Stimulated activated CD4-positive, alpha-beta T cell treated with anti-CD3 and anti-CD28 coated beads, TNF-alpha, amount 100 ng/mL, for 4 hours (primary cell): ENCODE measurements at places on chromosomes 7 and 10.

DNA sequence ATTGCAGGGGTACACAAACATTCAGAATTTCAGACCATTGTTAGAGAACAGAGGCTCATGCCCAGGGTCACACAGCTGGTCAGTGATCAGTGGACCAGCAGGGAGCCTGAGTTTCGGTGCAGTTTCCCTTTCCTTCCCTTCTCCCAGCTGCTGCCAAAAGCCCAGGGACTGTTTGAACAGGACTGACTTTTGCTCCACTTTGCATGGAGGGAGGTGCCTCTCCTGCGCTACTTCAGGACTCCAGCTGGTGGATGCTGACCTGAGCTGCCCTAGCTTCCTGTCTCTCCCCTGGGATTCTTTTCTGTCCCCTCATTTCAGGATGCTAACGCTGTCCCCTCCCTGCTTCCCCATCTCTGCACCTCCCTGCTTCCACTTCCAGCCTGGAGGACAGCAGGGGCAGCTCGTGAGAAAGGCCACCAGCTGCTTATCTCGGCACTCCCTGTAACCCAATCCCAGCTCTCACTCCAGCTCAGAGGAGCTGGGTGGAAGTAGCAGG, 14.5 kb downstream of the SH2D4B start:
- no peak for DNase-seq

DNA sequence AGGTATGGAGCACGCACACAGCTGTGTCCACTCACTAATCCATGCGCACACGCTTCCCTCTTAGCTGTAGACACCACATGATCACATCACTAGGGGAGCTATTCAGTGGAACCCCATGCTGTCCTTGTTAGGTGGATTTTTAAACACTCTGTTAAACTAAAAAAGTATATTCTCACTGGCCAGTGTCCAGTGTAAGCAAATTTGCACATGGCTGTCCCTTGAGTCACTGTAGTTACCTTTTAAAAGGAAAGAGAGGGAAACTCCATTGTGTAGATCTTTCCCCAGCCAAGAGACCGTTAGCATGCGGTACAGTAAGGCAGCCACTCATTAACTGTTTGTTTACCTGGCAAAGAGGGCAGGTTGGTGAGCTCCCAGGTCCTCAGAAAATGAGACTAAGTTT, 81.6 kb upstream of the INSYN2A start:
- no peak for DNase-seq

GRCh38 chr7:115505136-115505535, 525.4 kb downstream of the TFEC start:
- no peak for DNase-seq

DNA sequence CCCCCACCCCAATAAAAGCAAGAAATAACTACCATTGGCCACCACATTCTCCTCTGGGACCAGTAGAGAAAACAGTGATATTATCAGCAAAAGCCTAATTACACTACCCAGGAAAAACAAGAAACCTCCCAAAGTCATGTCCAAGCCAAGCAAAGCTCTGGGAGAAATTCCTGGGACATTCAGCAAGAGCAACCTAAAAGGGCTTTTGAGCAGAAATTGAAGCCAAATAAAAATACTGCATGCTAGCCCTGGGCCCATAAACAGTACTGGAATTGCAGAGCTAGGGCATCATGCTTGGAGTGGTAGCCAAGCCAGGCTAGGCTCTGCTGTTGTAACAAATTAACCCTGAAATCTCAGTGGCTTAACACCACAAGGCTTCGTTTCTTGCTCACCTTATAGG, 347.9 kb downstream of the LRMDA start:
- no peak for DNase-seq

DNA sequence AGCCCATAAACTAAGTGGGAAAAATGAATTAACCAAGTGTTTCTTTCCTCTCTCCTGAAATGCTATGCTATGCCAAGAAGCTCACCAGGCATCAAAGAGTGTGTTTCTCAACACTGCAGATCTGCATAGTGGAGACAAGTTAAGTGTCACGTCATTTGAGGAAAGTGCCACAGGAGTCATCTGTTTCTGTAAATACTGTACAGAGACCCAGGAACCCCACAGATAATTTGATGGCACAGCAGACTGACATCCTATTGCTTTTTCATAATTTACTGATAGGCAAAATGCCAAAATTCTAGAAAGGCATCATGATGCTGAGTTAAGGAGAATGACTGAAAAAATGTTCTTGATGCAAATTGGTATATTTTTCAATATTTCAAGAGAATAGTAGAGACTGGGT, 124.3 kb downstream of the NRCAM start:
- no peak for DNase-seq

GRCh38 chr7:128904381-128905197, 5.9 kb downstream of the KCP start:
- no peak for DNase-seq

DNA sequence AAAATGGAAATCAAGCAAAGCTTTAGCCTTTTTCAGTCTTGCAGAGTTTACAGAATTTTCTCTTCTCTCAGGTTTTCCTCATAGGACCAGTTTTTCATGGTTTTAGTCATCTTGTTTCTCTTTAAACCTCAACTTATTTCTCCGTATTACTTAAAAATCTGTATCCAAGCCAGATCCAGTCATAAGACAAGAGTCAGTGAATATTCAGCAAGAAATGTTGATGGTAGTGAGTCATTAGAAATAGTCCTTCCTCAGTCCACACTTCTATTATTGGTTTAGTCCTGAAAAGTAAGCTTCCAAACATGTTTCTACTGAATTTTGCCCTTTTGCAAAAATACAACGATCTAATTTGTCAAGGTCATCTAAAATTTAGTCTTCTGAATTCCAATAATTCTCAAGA, 107.0 kb downstream of the VIM start:
- no peak for DNase-seq

DNA sequence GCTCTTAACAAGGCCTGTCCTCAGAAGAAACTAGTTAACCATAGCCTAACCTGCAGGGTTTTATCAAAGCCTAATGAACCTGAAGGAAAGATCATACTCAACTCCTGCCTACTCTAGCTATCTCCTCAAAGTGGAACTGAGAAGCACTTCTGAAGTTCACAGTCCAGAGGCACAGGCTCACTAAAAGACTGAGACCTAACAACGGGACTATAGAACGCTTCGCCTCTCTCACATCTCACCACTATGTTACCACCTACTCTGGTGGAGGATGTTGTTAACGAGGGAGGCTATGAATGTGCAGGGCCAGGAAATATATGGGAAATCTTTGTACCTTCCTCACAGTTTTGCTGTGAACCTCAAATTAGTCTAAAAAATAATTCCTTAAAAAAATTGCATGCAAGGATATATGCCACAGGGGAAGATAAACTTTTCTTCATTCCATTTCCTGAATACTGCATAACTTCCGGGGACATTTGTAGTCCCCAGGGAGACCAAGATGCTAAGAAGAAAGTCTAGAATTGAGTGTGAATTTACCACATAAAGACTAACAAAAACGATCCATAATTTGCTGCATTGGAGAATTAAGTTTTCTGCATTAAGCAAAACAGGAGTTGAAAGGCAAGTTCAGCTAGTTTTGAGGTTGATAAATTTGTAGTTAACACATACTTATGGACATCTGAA, 21.6 kb downstream of the LIPJ start:
- no peak for DNase-seq

DNA sequence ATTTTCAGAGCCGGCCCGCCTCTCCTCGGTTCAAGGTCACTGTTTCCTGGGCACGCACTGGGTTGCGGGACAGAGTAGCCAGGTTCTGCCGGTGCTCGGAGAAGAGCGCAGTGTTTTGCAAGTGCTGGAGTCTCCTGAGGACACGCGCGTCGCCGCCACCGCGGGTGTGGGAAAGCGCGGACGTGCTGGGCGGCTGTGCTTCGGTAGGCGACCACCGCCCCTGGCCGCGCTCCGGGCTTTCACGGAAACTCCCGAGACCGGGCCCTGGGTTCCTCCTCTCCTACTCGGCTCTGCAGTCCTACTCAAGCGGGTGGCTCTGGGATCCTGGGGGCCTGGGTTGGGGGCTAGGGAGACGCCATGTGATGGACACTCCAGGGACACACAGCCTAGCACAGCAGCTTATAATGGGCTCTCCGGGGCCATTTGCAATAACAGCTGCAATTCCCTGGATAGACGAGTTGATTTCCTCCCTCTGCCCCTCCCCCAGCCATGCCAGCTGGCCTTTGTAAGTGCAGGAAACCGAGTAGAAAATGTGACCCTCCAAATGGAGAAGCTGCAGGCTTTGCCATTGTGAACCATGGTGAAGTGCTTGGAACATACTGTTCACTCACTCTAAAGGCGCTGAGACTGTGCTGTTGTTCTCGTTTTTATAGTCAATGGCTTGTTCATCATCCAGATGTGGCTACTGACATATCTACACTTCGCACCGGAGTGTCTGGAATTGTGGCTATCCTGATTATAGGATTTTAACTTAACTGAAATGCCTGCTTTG, 2.1 kb downstream of the FRAT1 start:
- no peak for DNase-seq

GRCh38 chr10:119211176-119211575, 3.8 kb downstream of the GRK5 start:
- no peak for DNase-seq

GRCh38 chr10:59099481-59099880, 77.0 kb upstream of the PHYHIPL start:
- no peak for DNase-seq

DNA sequence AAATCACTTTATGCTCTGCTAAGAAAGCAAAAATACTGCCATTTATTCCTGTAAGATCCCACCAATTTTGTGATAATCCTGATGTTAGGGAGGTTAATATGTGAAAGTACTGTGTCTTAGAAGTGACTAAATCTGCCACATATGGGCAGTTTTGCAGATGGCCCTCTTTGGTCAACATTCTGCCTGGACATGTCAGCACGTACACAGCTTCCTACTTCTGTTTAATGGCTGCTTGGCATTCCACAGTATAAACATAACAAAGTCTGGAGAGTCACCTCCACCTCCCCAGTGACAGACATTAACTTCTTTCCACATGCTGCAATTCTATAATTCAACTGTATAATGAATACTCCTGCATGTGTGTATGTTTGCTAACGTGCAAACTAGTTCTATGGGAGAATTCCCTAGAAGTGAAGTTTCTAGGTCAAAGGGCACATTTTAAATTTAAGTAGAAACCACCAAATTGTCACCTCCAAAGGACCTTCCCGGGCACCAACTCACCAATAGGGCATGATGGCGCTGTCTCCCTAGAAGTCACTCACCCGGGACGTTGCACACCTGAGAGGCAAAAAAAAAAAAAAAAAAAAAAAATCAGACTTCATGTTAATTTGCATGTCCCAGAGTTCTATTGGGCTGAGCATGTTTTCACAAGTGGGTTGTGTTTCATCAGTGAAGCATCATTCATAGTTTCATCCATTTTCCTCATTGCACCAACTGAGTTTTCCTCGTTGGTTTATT, 38.9 kb downstream of the MKI67 start:
- no peak for DNase-seq

- no peak for DNase-seq
Measured at GRCh38 chr7:45324683-45325237, 167.2 kb downstream of the RAMP3 start.

DNA sequence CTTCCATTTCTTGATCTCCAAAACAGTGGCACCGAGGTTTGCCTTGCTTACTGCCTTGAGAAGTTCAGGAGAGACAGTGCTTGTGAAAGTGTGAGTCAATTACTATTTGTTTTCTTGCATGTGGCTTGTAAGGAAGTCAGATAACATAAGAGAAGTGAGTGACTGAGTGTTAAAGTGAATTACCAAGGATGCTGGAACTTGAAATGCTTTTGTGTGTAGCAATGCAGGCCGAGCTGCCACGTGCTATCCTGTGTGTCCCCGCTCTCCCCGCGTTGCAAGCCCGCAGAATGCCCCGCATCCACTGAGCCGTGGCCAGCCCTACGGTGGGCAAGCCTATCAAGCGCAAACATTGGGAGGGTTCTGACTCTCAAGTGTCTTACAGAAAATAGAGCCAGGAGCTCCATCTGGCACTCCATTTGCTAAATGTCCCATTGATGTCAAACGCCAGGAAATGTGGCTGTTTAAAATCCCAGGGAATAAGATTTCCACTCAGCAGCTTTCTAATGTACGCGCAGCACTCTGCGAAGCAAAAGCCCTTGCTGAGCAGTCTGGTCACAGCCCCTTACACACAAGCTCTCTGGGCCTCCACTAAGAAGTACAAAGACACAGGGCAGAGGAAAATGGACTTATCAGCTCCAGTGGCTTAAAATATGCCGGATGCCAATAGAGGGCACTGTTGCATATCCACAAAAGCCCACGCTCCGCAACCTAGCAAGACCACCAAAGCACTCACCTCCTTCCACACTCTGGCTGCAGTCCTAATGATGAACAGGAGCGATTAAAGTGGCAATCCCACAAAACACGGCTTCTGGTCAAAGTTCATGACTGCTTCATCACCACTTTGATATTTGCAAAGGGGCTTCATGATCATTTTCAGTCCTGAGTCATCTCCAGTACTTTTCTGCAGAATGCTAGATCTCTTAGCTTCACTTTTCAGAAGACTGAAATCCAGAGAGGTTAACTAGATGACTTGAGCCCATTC, 158.0 kb upstream of the ITGB1 start:
- DNase-seq, result no peak

DNA sequence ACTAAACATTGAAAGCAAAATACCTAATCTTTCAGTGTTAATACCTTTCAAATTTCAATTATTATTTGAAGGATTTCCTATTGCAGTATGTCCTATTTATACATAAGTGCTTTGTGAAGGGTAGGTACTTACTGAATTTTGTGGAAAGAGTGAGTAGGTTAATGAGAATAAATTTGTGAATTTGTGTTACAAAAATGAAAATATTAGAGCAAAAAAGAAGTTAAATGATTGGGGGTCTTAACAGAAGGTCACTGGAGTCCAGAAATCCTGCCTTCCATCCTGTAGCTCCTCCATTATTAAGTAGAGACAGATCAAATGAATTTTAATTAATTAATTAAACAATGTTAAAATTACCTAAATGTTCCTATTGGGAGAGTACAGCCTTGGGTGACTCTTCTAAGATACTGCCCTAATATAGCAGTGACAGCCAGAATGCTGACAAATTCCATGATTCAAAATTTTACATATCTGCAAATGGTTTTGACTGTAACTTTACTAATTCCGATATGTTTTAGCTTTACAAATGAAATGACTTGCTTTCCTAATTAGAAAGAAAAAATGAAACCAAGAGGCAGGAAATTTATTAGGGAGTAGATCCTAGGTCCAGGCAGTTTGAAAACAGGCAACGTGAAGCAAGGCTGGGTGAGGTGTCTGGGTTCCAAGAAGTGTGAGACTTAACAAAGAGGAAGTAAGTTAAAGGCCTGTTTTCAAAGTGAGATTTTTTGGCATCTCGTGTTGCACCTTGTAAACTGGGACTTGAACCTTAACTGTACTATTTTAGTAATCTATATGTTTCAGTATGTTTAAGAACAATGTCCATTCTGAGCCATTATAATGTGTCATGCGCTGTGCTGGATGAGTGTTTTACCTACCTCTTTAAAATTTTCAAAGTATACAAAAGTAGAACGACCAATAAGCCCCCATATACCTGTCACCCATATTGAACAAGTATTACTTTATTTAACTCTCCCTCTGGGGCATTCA, 1.5 kb downstream of the PIK3CG start:
- DNase-seq, result no peak

DNA sequence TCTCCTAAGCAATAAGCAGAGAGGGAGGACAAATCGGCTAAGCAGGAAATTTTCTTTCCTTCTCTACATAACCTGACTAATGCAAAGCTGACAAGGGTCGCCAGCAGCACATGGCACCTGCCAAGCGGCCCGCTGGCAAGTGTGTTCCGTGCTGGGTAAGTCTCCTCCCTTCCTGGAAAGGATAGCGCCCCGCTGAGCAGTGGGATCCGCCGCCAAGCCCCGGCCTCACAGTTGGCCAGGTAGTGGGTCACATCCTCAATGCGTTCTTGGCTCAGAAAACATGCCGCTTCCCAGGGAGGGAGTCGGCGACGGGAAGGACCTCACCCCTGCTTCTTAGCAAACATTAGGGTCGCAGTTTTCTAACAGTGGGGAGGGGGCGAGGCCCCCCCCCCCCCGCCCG, 488.9 kb upstream of the NUPR2 start:
- DNase-seq, result no peak

GRCh38 chr10:11757821-11758463, 15.8 kb downstream of the ECHDC3 start:
- peak; percentile 69 for DNase-seq
